Immature natural killer cell (primary cell): ENCODE measurements at places on chromosomes 1 and 21. TPM values are rescaled to one million over a fixed set of nuclear protein-coding genes. Genes with fewer than 3 reads are reported as not detected.

DNA sequence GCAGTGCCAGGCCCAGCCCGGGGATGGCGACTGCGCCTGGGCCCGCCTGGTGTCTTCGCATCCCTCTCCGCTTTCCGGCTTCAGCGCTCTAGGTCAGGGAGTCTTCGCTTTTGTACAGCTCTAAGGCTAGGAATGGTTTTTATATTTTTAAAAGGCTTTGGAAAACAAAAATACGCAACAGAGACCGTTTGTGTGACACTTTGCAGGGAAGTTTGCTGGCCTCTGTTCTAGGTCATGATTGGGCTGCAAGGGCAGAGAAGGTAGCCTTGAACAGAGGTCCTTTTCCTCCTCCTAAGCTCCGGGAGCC, 719 bp downstream of the SOD1 start:
- no peak for DNase-seq

The ETV3L gene
- not detected for polyA plus RNA-seq

GRCh38 chr1:37042506-37042905, 8.2 kb upstream of the GRIK3 start:
- DNase-seq = no peak

- DNase-seq = no peak
Observed at GRCh38 chr1:234481771-234482170, 2.8 kb upstream of the TARBP1 start.
